ENCODE measurements at places on chromosomes 7 and 10.

DNA sequence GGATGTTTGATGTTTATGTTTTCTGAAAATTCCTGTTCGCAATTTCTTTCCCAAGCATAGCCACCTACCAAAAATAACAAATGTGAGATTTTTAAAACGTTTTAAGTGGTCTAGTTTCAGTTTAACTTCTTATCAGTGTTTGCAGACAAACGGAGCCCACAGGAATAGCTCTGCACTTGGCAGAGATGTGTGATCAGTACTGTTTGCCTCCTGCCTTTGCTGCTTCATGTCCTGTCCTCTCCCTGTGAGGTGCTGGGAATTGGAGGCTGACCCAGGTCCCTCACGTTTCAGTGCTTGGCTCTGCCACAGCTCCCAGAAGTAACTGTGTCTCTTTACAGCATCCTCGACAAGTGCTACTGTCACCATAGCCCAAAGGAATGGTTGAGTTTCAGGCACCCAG, 1.2 kb downstream of the UCN3 start:
- DNase-seq, result no peak

DNA sequence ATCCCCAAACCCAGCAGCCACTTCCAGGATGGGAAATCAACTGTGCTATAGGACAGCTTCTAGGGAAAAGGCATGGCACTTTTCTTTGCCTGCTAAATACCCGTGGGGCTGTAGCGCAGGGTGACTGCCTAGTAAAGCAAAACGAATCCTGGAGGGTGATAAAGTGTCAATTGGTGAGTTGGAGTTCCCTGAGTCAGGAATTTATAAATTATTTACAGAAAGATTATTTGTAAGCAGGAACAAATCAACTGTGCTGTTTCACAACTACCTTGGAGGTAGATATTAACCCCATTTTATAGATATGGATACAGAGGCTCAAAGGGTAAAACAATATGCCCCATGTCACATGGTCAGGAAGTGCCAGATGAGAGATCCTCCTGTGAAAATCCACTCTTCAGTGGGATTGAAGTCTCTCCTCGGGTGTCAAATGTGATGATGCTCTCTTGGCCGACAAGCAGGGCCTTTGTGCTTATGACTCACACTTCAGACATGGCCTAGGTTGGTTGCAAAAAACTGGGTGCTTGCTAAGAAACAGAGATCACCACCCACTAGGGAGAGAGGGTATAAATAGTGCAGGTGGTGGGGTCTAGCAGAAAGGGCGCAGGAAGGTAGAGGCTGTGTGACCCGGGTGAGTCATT, 383.2 kb upstream of the ZMIZ1 start:
- no peak for DNase-seq

DNA sequence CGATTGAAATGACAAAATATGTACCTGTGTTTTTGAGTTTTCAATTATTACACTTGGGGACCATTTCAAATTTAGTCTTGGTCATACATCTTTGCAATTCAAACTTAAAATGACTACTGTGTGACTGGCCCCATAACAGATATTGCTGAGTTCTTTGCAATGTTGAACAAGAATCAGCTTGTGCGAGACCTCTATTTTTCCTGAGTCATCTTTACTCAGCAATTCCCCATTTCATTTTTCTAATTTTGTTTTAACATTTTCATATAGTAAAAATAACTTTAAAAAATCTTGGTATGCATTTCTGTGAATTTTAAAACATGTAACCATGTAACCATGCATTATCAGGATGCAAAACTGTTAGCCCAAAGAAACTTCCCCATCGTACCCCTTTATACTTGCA, 678.1 kb downstream of the ANKRD7 start:
- DNase-seq, result no peak

DNA sequence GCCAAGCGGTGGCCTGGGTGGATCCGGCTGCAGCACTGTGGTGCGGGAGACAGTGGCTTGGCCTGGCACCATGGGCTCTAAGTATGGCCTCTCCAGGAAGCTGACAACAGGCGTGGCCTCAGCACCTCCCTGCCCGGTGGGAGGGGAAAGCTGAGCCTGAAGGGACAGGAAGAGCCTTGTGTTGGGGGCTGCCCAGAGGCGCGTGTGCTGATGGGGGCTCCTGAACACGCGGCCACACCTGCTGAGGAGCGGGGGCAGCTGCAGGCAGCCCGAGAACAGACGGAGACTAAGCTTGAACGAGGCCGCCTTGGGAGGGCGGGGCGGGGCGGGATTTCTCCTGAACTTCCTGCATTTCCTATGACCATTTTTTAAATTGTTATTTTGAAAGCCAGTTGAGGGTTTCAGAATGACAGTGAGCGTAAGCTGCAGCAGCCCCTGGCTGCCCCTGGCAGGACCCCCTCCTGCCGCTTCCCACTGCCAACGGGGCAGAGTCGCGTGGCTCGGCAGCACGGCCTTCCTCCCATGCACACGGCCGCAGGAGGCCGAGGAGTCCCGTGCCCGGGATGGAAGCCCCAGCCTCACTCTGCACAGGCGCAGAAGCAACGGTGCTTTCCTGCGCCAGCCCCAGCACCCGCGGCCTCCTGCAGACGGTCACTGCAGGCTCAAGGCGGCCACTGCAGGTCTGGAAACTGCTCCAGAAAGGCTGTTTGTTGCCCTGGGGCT, 43.2 kb downstream of the DPYSL4 start:
- no peak for DNase-seq

- no peak for DNase-seq
These were observed 19.7 kb downstream of the PDGFA start for GRCh38 chr7:499853-500485.

DNA sequence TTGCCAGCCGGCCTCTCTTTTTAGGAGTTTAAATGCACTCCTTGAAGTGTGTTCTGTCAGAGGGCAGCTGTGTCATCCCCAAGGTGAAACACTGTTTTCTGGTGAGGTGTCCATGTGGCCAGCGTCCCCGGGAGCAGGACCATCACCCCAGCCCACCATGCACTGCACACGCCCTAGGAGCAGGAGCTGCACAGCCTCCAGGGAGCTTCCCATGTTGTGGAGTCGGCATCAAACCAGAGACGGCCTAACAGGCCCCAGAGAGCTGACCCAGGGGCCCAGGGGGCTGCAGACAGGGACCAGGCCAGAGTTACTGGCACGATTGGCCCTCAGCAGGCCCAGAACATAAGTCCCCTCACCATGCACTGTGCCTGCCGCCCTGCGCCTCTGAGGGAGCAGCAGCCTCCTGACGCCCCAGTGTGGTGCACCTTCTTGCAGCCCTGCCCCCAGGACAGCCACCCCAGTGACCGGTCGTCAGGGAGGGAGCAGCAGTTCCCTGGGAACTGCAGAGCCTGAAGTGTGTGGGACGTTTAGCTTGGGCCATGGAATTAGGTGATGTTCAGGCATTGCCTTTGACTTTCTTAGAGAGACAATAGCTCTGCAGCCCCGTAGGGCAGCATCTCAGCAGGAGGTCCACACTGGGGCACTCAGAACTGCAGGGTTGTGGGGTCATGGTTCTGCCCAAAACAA, 97.9 kb downstream of the NKX6-2 start:
- no peak for DNase-seq

DNA sequence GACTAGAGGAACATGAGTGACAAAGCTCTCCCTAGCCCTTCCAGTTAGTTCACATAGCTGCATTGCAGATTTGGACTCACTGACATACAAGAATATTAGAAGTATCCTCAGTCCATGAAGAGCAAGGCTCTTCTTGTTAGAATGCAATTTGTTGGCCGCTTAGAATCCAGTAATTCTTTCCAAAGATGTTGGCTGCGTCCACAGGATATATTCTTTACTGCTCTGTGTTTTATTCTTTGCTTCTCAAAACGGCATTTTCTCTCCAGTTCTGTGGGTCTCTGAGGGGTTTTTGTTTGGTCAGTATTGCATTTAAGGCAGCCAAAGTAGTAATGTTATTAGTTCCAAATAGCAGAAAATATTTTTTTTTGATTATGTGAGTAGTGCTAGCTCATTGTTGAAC, 588.6 kb downstream of the DNAJB9 start:
- no peak for DNase-seq

GRCh38 chr7:140534743-140535142, 55.4 kb upstream of the MKRN1 start:
- DNase-seq, result no peak

DNA sequence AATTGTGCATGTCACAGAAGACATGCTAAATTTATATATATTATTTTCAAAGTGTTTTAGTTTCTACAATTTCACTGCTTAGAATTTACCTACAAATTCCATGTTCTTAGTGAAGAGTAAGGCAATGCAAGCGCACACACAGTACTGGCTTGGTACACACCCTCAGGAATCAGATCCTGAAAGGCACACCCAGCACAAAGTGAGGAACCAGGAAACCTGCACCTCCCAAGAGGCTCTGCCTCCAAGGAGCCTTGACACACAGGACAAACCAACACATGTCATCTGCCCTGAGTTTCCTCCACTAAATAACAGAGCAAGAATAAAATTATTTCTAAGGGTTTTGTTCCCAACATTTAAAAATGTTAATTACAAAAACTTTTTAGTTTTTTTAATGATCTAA, 156.2 kb downstream of the PARD3 start:
- DNase-seq, result no peak

GRCh38 chr7:139695588-139695987, 82.2 kb downstream of the HIPK2 start:
- no peak for DNase-seq

GRCh38 chr10:128898133-128898915, 568.7 kb upstream of the MGMT start:
- no peak for DNase-seq

- DNase-seq, result no peak
These were observed 2.6 kb downstream of the ADCYAP1R1 start for GRCh38 chr7:31054608-31055278.

DNA sequence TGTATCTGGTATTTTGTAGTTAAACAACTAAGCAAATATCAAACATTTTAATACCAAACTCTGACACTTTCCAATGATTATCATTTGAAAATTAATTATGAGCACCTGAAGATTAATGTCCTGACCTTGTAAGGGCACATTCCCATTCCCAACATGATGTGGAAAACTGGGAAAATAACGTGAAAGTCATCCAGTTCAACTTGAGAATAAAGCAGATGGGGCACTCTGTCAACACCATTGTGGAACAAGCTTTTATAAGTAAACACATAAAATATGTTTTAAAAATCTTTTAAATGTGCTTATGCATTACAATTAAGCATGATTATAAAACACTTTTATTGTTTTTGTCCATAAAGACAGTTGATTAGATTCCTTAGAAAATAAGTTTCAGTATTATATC, 14.1 kb downstream of the STEAP2 start:
- no peak for DNase-seq

- DNase-seq, result no peak
These were observed 845.0 kb downstream of the CNTNAP2 start for GRCh38 chr7:146961617-146962016.

DNA sequence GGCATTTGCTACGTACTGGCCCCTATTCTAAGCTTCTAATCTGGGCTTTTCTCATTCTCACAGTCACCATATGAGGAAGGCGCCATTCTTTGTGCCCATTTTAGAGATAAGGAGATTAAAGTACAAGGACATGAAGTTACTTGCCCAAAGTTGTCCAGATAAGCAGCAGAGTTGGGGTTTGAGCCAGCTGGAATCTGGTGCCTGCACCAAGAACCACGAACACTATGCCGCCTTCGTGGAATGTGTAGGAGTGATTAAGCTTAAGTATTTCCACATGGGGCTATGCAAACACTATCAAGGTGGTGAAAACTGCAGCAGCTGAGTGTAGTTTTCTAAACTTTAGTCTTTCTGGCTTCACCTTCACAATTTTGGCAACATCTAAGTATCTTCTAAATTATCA, 342.7 kb upstream of the ETV1 start:
- DNase-seq, result no peak

DNA sequence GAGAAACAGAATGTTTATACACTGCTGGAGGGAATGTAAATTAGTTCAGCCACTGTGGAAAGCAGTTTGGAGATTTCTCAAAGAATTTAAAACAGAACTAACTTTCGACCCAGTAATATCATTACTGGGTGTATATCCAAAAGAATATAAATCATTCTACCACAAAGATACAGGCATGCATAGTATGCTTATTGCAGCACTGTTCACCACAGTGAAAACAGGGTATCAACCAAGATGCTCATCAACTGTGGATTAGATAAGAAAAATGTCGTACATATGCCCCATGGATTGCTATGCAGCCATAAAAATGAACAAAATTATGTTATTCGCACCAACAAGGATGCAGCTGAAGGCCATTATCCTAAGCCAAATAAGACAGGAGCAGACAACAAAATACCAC, 343.1 kb upstream of the KCND2 start:
- no peak for DNase-seq

GRCh38 chr7:48173756-48174382, 2.6 kb downstream of the ABCA13 start:
- DNase-seq, result no peak

- no peak for DNase-seq
These were observed 127.7 kb upstream of the NOBOX start for GRCh38 chr7:144531181-144531580.

- no peak for DNase-seq
These were observed 188.5 kb upstream of the BMPER start for GRCh38 chr7:33716581-33717477.

DNA sequence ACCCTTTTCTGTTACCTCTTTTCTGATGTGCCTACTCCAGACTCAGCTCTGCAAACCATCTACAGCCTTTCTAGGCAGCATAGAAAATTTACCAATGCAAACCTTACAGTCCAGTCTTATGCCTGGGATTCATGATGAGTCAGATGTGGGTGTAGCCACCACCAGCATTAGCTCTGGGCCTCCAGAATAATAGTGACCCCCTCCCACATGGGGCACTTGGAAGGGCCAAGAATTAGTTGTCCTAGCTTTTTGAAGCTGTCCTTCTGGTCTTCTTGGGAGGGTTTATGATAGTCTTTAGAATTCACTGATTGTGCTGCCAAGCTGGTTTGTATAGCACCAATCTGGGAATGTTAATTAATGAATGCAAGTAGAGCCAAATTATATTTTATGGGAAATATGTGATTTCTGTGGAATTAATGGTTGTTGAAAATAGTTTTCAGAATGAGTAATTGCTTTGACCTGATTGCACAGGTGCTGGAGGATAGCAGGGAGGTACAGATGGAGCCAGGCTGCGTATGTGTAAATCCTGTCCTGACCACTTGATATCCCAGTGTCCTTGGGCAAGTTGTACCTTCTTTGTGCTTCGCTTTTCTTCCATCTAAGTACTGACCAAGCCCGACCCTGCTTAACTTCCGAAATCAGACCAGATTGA, 94.8 kb downstream of the CPED1 start:
- DNase-seq, result no peak

- DNase-seq, result no peak
These were observed 76.8 kb upstream of the BTBD16 start for GRCh38 chr10:122194251-122194650.

DNA sequence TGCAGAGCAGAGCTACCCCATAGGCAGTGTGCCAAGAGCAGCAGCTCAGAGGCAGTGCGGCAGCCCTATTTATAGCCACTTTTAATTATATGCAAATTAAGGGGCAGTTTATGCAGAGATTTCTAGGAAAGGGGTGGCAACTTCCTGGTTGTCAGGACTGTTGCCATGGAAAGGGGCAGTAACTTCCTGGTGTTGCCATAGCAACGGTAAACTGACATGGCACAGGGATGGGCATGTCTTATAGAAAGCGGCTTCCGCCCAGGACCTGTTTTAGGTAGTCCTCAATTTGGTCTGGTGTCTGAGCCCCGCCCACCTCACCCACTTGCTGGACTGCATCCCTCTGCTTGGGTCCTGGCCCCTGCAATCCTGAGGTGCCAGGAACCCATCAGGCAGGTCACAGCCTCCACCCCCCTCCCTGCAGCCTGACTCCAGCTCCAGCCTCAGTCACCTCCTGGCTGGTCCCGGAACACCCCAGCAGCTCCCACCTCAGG, 115.8 kb downstream of the TMEM130 start:
- no peak for DNase-seq

- no peak for DNase-seq
These were observed 567 bp downstream of the KCNH2 start for GRCh38 chr7:150977382-150978125.

All from T-helper 1 cell (primary cell).